ENCODE measurements at places on chromosomes 5 and 9.

DNA sequence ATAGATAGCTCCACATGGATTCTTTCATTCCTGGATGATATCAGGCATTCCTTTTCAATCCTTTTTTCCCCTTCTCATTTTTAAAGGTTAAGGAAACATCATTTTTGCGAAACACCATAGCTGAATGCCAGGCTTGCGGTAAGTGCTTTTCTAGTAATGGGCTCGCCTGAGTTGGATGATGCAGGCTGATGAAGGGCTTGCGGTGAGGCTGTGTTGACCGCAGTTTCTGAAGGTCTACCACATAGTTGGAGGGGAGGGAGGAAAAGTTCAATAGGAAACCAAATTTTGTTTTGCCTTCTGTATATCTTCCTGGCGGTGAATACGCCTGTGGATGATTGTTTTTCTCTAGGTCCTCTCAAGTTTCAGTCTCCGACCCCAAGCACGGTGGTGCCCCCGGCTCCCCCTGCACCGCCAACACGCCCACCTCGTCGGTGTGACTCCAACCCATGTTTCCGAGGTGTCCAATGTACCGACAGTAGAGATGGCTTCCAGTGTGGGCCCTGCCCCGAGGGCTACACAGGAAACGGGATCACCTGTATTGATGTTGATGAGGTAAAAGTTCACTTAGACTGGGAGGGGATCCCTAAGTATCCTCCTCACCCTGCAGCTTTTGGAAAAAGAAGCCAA, 24.3 kb downstream of the THBS4 start:
- no peak for DNase-seq

DNA sequence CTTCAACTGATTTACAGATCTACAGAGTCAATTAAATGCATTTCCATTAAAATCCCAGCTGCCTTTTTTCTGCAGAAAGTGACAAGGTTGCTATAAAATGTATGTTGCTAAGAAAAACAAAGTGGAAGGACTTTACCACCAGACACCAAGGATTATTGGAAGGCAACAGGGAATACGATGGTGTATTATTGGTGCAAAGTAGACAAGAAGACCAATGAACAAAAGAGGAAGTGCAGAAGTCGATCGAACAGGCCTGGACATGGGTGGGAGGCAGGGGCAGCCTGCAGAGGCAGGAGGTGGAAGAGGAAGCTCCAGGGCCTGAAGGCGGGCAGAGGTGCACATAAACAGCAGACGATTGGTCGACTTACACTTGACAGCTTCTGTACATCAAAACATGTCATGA, 10.6 kb upstream of the SLC6A19 start:
- no peak for DNase-seq

DNA sequence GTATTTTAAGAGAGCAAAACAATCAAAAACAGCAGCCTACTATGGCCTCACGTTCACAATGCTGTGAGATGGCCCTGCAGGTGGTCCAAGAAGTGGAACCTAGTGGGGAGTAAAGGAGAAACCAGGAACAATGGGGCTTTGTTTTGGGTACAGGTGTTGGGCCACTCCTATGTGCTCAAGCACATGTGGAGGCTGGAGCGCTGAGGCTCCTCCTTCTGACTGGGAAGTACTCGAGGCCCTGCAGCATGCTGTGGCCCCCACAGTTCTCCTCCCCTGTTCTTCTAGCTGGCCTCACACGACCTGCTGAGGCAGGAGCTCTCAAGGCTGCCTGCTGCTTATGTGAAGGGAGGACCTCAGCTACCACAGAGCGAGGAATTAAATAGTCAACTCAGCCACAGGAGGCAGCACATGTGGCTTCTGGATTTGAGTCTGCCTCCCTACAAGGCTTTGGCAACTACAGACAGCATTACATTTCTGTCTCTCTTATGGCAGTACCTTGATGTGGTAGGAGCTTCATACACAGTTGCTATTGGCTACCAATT, 482.3 kb downstream of the SPOCK1 start:
- no peak for DNase-seq

- peak; percentile 82 for DNase-seq
Measured at GRCh38 chr5:154627698-154628678, 127.2 kb upstream of the LARP1 start.

- DNase-seq, result no peak
Measured at GRCh38 chr9:95140821-95141220, 176.7 kb downstream of the FANCC start.

DNA sequence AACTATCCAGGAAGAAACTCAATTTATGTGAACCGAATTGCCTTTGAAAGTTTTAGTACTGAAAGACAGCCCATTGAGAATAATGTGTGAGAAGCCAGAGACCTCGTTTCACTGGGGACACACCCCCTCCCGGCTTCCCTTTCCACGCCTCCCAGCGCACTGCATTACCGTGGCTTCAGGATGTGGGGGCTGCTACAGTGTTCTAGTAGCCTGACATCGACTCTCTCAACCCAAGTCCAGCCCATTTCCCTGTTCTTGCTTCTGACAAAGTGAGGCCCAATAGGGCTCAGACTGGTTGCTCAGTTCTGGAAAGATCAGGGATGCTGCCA, 3.5 kb downstream of the PAX5 start:
- no peak for DNase-seq

GRCh38 chr5:440401-441201, 2.4 kb upstream of the EXOC3 start:
- DNase-seq, result no peak

GRCh38 chr5:98568336-98568735, 205.1 kb upstream of the RGMB start:
- no peak for DNase-seq
